HEK293T (cell line): ENCODE measurements at places on chromosomes 3 and 15.

GRCh38 chr3:136778865-136779264 is 26.7 kb upstream of the STAG1 start:
- no peak for DNase-seq

- DNase-seq, result no peak
Observed at GRCh38 chr3:126487151-126487771, 11.6 kb upstream of the ZXDC start.

DNA sequence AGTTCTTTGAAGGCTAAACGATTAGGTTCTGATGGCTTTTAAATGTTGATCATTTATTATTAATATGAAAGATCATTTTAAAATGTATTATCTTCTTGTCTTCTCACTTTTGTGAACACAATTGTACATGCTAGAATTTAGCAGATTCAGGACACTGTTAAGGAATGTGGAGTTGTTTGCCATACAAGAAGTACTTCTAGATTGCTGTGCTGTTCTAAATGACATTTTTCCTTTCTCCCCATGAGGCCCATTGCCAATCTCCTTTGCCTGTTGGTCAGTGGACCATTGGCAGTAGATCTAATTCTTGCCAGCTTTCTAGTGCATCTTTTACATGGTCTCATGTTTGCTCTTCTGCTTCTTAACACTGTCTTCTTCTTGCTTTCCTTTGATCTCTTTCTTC is 242.3 kb downstream of the MECOM start:
- DNase-seq, result no peak

DNA sequence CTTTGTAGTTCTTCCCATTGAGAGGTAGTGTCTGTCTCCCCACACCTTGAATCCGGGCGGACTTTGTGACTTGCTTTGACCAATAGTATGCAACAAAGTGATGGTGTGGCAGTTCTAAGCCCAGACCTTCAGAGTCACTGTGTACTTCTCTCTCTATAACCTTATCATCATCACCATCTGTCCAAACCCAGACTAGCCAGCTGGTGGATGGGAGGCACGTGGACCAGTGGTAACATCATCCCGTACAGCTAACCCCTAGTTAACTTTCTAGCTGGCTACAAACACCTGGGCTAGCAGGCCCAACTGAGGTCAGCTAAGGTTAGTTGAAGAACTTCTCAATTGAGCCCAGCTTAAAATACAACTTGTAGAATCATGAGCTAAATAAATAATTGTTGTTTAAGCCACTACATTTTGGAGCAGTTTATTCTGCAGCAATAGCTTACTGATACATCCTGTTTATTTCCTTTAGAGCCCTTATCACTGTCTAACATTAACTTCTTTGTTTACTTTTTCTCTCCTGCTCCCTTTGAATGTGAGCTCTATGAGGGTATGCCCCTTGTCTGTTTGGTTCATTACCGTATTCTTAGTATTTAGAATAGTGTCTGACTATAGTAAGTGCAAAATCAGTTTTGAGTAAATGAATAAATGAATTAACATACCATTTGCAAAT is 11.5 kb upstream of the CCR9 start:
- no peak for DNase-seq

DNA sequence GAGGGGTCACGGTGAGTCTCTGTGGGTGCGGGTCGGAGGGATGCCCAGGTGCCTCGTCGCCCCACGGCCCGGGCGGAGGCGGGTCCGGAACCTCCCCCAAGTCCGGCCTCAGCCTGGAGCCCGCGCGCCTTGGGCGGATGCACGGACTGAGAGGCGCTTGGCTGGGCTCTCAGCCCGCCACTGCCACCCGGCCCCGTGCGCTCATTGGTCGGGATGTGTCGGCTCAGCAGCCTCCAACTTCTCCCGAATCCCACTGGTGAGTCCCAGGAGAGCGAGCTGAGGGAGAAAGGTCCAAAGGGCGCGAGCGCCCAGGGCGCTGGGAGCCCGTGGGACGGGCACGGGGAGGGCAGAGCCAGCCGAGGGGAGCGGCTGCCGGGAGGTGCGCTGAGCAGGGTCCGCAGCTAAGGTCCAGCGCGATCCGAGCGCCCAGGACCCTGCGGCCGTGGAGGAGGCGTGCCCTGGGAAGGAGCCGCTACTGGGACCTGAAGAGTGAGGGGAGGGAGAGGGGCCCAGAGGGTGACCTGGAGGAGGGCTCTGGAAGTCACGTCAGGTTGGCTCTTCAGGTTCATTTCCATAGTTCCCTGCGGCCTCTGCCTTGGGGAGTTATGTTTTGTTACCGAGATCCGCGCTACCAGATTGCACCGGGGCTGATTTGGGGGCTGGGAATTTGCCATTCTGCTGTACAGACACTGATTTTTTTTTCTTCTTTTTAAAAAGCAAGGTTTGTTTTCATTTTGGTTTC is at the start of gene MME:
Gene MME (plus strand): TSS at position 574 of the 742 bp plus-strand sequence. CDS start 3,849 bp downstream, outside the sequence.
- peak; percentile 61 for DNase-seq

DNA sequence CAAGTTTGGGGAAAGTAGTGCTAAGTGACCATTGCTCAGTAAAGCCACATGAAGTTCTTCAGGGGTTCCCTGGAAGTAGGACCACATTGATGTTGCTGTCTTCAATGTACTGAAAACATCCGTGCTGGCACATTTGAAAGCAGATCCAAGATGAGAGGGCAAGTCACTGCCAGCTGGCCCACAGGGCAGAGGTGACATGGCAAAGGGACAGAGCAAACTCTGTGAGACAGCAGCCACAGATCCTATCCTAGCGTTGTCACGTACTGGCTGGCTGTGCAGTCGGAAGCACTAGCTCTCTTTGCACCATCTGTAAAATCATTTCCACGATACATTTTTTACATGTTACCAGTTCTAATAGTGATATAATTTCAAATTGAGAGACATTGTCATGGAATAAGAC is 13.8 kb downstream of the MUC13 start:
- DNase-seq, result no peak

- no peak for DNase-seq
Observed at GRCh38 chr3:12695112-12695511, 31.2 kb upstream of the RAF1 start.

GRCh38 chr3:134249935-134250716 is 533 bp downstream of the RYK start:
- DNase-seq, result peak; percentile 48

GRCh38 chr3:23567917-23568316 is 237.8 kb upstream of the UBE2E1 start:
- no peak for DNase-seq

DNA sequence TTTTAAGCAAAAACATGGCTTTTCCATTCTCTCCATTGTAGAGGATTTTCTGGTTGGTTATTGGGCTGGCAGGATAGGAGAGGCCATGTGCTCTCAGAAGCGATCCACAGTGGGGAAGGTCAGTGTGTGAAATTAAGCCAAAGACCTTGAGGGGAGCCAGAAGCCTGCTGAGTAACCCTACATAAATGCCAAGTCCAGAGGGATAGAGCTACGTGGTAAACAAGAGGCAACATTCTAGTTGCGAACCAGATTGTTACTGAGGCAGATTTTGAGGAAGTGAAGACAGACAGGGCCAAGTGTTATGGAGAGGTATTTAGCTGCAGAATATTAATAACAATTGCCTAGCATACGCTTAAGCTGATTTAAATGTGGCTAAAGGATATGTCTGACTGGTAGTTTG is 592.8 kb upstream of the GBE1 start:
- no peak for DNase-seq

- no peak for DNase-seq
Observed at GRCh38 chr3:116815321-116815720, 105.7 kb downstream of the TUSC7 start.

- DNase-seq, result no peak
Observed at GRCh38 chr3:17030956-17031652, 146.3 kb downstream of the PLCL2 start.

GRCh38 chr3:17501745-17502144 is 240.7 kb downstream of the TBC1D5 start:
- no peak for DNase-seq

DNA sequence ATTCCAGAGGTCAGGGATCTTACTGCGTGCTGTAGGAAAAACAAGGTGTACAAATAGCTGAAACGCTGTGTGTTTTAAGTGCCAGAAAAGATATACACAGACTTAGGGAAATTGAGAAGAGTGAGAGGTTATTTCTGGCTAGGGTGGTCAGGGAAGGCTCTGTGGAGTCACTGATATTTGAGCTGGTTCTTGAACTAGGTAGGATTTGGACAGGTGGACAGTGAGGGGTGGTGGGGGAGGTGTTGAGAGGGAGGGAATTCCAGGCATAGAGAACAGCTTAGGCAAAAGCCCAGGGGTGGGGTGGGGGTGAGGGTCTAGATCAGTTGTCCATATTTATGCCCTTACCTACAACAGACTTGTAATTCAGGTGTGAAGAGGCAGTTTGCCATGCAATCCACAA is 7.0 kb downstream of the SEMA6D start:
- no peak for DNase-seq

DNA sequence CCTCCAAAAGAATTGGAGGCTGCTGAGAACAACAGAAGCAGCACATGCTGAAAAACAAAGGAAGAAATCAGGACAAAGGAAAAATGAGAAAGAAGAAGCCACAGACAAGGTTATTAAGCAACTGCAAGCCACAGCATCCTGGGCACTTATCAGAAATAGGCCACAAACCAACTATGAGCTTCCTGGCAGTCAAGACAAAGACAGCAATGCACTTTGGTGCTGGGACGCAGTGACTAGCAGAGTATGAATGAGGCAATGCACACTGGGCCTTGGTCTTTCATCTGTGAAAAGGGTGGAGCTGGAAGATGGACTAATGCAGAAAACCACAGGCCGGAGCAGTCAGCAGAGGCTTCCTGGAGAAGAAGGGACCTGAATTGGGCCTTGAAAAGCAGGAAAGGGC is 56.0 kb upstream of the LINGO1 start:
- no peak for DNase-seq

GRCh38 chr3:180048103-180048502 is 11.4 kb upstream of the PEX5L start:
- DNase-seq, result no peak

DNA sequence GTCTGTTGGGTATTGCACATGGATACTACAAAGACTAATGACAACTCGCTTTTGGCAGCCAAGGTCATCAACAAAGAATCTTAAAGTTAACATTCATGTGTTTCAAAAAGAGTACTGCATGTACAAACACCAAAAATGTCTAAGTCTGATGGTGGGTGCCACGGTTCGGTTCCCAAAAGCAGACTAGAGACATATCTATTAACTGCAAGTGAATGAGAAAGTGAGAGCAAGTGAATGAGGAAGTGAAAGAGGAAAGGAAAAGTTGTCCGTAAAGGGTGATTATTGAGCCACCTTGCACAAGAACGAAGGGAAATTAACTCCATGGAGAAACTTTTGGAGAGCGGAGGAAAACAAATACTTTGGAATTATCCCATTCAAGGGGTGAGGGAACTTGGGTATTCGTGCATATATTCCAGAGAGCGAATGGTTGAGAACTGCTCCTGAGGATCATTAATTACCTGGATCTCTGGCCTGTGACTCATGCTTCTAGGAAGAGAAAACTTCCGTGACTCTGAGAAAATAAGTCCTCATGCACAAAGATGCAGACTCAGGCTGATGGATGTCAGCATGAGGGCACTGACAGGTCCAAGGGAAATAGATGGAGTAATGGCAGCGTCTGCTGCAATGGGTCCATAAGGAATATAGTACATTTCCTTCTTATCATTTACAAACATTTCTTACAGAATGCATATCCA is 336.5 kb upstream of the TGFBR2 start:
- no peak for DNase-seq

DNA sequence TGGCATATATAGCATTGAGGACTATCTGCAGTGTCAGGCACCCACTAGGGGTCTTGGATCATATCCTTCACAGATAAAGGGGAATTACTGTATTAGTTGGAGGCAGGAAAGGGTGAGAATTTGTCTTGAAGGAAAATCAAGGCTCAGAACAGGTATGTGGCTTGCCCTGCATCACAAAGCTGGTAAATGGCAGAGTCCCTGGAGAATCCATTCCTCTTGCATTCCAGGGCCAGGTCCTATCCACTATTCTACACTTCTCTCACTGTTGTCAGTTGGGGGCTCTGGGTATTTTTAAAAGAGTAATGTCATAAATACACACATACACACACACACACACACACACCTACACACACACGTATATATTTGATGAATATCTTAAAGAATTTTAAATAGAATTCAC is 19.8 kb upstream of the FGF12 start:
- no peak for DNase-seq

GRCh38 chr3:130933801-130934345 is 40.0 kb downstream of the ATP2C1 start:
- DNase-seq, result no peak

DNA sequence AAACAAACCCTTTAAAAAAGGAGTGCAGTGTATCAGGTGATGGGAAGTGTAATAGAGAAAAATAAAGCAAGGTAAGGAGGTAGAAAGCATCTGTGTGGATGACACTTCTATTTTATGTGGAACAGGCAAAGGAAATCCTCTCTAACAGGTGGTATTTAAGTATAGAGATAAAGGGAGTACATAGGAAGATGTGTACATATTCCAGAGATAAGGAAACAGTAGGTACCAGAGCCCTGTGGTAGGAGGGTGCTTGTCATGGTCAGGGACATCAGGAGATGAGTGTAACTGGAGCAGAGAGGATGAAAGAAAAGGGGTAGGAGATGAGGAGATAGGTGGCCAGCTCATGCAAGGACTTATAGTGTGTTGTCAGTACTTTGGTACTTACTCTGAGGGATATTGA is 65.8 kb downstream of the CHST2 start:
- DNase-seq, result no peak

GRCh38 chr3:97111244-97111643 is 296.9 kb downstream of the EPHA6 start:
- DNase-seq, result no peak

DNA sequence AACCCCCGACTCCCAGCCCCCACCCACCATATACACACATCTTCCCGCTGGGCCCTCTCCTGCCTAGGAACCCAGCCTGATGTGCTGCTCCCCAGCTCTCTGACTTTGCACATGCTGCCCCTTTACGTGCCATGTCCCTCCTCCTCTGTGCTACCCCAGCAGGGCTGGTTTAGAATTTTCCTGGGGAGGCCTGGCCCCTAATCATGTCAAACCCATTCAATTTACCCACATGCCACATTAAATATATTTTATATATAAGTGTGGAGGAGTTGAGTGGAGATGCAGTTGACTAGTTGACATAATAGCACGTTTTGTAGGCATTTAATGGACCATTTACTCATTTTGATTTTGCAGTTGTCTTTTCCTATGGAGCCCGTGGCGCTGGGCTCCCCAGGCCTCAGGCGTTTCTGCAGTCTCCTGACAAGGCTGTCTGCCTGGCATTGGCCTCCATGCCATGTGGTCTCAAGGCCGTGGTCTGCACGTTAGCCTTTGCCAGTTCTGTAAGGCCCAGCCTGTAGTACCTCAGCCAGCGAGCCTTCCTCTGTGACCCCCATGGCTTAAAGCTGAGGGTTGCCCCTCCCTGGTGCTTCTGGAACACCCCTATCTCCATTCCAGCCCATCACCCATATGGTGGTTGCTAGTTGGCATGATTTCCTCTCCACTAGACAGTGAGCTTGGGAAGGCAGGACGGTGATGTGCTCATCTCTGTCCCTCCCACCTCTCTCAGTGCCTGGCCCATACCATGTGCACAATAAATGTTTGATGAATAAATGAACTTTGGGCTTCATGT is 155.8 kb downstream of the TLE3 start:
- DNase-seq, result no peak
